Stimulated activated CD8-positive, alpha-beta memory T cell treated with anti-CD3 and anti-CD28 coated beads, Interleukin-4, amount 100 ng/mL, for 48 hours (primary cell): ENCODE measurements at places on chromosomes 7 and 10.

DNA sequence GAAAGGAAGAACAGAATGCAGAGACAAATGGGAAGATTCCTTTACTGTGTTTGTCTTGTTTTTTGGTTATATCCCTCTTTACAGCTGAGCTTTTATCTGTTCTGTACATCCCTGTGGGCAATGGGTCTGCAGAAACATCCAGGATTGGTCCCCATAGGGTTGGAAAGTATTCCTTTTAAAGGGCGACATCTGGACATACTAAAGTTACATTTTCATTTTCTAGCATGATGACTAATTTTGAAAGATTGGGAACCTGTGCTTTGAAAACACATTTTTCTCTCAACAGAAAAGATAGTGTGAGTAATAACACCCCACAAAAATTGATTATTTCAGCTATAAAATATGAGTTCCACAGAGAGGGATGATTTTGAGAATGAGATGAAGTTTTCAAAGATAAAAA, 435.8 kb downstream of the GPAM start:
- DNase-seq = no peak

DNA sequence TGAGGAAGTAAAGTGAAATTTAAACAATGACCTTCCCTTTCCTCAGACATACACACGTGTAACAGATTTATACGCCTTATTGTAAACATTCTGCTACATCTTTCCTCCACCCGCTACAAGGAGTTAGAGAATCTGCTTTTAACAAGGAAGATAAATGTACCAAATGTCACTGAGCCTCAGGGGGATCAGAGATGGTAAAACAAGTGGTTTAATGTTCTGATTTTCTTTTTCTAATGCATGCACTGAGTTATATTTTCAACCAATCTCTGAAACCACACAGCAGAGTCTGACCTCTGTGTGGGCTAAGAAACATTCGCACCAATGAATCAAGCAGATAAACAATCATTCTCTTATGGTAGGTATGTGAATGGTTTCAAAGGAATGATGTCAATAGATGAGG, 599.5 kb downstream of the ARL4A start:
- DNase-seq = no peak

- no peak for DNase-seq
Measured at GRCh38 chr10:36676756-36677430, 448.5 kb upstream of the ANKRD30A start.

GRCh38 chr10:80457554-80458262, 3.6 kb downstream of the TSPAN14 start:
- DNase-seq = no peak

DNA sequence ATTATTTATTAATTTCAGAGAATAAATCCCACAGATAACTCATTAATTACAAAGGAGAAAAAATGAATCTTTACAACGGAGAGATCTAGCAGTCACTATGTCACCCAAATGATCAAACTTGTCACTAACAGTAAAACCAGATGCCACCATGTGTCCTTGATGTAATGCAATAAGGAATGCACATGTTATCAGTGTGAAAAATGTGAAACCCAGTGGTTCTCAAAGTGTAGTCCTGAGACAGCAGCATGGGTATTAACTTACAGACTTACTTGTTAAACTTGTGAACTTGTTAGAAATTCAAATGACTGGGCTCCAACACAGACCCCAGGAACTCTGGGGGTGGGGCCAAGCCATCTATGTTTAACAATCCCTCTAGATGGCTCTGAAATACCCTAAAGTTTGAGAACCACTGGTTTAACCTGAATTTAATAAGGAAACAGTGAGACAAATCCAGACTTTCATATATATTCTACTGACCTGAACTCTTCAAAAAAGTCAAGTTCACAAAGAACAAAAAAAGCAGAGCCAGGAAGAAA, 77.4 kb downstream of the RNLS start:
- no peak for DNase-seq

DNA sequence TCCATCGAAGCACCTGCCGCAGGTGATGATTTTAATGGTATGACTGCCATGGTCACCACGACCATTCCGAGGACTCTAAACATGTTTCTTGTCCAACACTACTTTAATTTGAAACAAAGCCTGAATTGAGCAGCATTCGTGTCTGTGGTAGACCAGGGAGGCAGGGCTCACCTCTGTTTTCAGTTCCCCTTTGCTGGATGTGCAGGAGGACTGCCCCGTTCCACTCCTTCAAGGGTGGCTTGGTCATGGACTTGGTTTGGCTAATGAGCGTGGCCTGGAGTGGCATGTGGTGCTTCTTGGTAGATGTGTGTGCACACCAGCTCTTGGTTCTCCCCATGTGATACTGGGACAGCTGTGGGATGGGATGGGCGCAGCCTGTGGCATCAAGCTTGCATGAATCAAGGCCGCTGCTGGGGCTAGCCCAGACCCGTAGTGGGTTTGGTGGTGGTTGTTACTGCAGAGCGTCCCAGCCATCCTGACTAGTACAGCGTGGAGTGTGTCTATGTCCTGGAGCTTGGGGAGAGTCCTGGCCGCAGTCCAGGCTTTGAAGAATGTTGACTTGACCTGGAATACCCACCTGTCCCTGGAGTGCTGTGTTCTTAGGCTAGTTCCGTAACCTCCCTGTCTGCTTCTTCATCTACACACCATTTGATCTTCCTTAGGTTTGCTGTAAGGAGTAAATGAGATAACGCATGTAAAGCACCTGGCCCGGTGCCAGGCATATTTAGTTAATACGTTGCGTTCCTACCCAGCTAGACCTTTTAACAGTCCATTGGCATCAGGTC, 34.8 kb downstream of the MGMT start:
- DNase-seq = no peak

DNA sequence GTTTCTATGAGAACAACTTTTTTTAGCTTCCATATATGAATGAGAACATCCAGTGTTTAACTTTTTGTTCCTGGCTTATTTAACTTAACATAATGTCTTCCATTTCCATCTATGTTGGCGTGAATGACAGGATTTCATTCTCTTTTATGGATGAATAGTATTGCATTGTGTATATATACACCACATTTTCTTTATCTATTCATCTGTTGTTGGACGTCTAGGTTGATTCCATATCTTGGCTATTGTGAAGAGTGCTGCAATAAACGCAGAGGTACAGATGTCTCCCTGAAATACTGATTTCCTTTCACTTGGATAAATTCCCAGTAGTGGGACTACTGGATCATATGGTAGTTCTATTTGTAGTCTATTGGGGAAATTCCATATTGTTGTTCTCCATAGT, 44.3 kb upstream of the MAGI2 start:
- DNase-seq = no peak

DNA sequence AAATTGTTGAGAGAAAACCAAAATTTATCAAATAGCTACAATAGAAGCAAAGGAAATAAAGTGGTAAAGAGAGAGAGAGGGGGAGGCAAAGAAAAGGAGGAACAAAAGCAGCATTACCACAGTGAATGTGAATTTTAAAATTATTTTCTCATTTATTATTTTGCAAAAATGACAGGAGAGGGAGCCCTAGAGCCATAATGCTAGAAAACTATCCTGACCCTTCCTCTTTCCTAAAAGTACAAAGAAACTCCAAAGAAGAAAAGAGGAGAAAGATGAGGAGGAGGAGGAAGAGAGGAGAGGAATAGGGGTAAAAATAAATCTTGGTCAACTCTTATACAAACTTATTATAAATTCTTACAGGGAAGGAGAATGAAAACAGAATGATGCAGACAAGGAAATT, 921.5 kb downstream of the NRG3 start:
- DNase-seq = no peak
